ENCODE measurements at places on chromosomes 7 and 10.
A peak's percentile ranks its signal among the peaks of the same experiment; 100 is the strongest.

DNA sequence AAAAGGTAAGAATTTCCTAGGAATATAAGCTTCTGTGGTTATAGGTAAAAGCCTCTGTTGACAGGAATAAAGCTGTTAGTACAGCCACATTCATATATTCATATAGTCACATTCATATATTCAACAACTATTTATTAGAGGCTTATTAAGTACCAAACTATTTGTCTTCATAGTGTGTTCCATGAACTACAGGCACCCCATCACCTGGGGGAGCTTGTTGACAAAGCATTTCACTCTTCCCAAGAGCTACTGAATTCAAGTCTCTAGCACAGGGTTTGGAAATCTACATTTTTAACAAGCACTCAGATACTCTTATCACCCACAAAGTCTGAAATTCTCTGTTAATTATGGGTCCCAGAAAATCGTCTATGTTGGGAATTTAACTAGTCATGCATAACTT is 110.6 kb downstream of the RNLS start:
- no peak for DNase-seq

GRCh38 chr7:107936312-107936711 is 45.3 kb downstream of the DLD start:
- no peak for DNase-seq

GRCh38 chr7:81761821-81762220 is 8.0 kb downstream of the HGF start:
- DNase-seq = no peak

DNA sequence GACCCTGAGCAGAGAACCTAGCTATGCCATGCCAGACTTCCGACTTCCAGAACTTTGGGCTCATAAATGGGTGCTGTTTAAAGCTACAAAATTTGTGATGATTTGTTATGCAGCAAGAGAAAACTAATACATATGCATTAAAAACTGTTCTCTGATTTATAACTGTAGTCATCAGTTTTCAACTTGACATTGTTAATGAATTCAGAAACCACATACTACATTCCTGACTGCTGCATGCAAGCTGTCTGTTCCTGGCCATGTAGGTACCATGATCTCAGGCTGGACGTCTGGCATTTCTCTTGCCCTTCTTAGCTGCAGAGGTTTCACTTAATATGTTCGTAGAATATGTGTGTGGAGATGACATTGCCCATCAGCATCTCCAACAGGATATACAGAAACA is 28.4 kb downstream of the MKX start:
- DNase-seq = no peak

- DNase-seq = no peak
Observed at GRCh38 chr7:33853361-33854062, 51.8 kb upstream of the BMPER start.

DNA sequence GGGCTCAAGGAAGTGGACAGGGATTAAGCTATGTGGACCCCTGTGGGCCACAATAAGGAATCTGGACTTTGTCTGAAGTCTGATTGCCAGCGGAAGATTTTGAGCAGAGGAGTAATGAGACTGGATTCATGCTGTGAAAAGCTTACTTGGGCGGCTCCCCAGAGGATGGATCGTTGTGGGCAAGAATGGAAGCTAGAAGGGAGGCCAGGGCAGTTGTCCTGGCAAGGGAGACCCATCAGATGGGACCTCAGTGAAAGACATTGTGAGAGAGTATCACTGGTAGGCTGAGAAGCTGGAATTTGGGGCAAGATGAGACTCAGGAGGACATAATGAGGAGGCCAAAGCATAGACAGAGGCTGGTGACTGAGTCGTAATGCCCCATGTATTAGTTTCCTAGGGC is 15.6 kb downstream of the ABCC2 start:
- DNase-seq = no peak

- DNase-seq = no peak
Observed at GRCh38 chr10:115093286-115093775, at the start of gene ATRNL1. Gene ATRNL1, plus strand, starts transcription at chr10:115093365. Its CDS starts 386 bp downstream, at chr10:115093751.

- DNase-seq = no peak
Observed at GRCh38 chr7:121620206-121620605, 224.1 kb upstream of the FAM3C start.

- no peak for DNase-seq
Observed at GRCh38 chr10:110827410-110827809, 44.3 kb upstream of the PDCD4 start.

DNA sequence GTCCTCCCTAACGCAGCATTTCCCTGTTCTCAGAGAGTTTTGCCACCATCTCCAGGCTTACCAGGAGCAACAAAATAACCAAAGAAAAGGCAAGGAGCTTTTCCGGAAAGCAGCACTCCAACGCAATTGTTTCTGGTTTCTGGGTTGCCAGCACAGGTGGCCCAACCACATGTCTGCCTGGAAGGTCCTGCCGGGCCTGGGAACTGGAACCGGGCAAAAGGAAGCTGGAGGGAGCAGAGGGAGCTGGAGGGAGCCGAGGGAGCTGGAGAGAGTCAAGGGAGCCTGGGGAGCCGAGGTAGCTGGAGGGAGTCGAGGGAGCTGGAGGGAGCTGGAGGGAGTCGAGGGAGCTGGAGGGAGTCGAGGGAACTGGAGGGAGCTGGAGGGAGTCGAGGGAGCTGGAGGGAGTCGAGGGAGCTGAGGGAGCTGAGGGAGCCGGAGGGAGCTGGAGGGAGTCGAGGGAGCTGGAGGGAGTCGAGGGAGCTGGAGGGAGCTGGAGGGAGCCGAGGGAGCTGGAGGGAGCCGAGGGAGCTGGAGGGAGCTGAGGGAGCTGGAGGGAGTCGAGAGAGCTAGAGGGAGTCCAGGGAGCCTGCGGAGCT is 54.6 kb downstream of the STK32C start:
- DNase-seq = no peak

DNA sequence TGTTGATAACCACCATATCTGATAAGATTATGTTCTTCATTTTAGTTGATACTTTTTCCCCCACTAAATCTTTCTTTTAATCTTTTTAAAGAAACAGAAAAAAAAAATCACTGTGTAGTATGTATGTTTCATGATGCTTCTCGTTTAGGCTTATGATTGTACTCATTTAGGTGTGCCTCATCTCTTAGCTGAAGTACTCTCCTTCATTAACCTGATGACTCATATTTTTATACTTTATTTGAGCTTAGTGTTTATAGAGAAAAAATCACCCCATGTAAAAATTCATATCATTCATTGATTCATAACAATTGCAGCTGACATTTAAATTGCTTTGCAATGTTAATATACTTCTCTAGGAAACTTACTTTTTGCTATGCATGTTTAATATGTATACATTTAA is 158.9 kb downstream of the MLLT10 start:
- no peak for DNase-seq

GRCh38 chr7:123199883-123200282 is at the start of gene SLC13A1:
Gene SLC13A1, minus strand, starts transcription at chr7:123199969. Its CDS starts 23 bp downstream, at chr7:123199946.
- DNase-seq = no peak

GRCh38 chr7:118511146-118511545 is 286.6 kb downstream of the ANKRD7 start:
- no peak for DNase-seq

DNA sequence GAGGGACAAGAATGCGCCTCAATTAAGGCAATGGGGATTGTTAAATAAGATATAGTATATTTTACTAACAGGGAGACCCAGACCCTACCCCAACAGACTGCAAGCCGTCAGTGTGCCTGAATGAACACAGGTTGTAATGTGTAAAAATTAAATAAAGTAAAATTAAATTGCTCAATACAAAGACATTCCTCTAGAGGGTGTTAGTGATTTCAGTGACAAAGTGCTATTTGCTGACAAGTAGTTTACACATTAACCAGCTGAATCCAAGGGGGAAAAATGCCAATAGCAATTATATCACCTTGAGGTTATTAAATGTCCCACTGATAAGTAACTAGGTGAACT is 110.5 kb downstream of the EBF3 start:
- no peak for DNase-seq

GRCh38 chr10:115941361-115941771 is 331.6 kb downstream of the GFRA1 start:
- DNase-seq = no peak

DNA sequence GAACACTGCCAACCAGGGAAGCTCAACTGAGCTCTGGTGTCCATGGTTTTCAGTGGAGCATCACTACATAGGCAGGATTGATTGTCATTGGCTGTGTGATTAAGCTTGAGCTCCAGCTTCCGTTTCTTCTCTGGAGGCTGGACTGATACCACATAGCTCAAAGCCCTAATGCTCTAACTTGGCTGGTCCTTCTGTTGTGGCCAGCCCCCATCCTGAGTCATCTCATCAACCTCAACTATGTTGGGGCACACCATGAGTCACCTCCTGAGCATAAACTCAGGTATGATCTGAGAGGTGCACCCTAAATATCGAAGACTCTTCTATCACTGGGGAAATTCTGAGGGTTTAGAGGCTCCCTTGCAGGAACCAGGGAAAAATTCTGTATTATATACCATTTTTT is 114.5 kb upstream of the INHBA start:
- no peak for DNase-seq

GRCh38 chr10:107341281-107341680 is 176.8 kb upstream of the SORCS1 start:
- DNase-seq = no peak

- no peak for DNase-seq
Observed at GRCh38 chr10:6036861-6037321, 25.3 kb downstream of the IL2RA start.

DNA sequence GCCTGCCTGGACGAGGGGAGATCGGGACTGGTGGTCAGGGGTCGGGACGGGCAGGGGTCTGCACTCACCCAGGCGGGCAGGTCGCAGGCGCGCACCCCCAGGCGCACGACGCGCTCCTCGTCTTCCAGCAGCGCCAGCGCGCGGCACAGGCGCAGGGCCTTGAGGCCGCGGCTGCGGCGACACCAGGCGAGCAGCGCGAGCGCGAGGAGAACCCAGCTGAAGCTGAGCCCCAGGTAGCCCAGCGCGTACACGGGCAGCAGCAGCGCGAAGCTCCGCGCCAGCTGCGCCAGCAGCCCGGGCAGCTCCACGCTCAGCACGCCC is 328 bp downstream of the ESYT2 start:
- peak; percentile 35 for DNase-seq

DNA sequence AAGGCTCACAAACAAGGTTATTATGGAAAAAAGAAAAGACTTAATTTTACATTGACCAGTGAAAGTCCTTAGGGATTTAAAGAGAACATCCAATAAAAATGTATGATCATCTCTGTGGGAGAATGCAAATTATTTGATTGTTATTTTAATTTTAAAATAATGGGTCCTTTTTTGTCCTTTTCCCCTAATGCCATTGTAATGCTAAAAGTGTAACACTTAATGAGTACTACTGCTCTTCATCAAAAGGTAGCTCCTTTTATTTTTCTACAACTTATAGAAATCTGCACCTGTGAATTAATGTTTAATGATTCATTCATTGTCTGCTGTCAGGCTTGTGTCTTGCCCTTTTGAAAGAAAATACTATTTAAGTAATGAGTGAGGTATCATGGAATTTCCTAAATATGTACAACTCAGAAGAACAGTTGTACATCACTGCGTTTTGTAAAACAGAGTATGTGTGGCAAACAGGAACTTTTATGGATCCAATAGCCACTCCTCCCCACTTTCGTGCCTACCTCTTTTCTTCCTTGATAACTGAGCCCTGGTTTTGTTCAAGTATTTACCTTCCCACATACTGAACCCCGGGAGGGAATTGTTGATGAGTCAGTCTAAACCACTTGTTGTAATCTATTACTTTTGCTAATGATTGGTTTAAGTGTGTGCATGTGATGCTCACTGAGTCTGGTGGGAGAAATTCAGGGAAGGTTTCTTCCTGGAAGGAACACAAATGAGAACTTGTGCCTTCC is 19.9 kb upstream of the TRUB1 start:
- no peak for DNase-seq

GRCh38 chr10:78921895-78922294 is 146.9 kb upstream of the ZMIZ1 start:
- no peak for DNase-seq

- no peak for DNase-seq
Observed at GRCh38 chr7:144632724-144633123, 203.1 kb downstream of the TPK1 start.

DNA sequence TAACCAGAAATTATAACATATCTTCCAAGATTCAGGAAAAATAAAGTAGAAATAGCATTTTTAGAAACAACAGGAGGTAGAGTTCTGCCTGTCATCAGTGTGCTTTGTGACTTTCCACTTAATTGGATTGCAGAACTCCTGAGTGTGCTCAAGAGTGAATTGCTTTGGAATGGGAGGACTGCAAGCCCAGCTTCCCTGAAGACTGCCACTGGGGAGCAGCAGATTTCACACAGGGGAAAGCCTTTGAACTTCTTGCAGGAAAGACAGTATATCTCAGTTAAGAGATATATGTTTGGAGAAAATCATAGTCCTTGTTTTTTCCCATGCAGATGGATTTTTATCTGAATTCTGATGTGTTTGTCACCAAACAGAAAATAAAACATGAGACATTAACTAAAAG is 124.5 kb downstream of the TMEM168 start:
- no peak for DNase-seq
